Motor neuron (in vitro differentiated cells): ENCODE measurements at places on chromosomes 5 and 9.

DNA sequence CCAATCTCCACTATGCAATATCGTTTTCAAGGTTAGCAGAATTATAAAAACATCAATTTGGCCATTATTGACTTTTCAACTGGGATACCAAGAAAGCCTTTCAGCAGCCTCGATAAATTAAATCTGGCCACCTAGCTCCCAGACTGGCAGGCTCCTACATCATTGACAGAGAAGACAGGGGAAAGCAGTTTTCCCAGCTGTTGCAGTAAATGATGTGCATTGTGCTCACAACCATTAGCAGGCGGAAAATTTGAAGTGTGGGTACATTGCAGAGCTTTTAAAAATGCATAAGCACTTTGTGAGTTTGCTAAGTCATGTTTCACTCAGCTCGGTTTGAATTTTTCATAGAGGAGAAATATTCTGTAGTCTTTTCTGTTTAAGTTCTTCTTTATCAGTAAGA, 297.9 kb downstream of the KCTD16 start:
- ATAC-seq: peak; percentile 52

- no peak for ATAC-seq
Observed at GRCh38 chr5:68148096-68148495, 67.5 kb upstream of the PIK3R1 start.

- ATAC-seq: no peak
Observed at GRCh38 chr5:143220748-143221251, 182.7 kb downstream of the NR3C1 start.

DNA sequence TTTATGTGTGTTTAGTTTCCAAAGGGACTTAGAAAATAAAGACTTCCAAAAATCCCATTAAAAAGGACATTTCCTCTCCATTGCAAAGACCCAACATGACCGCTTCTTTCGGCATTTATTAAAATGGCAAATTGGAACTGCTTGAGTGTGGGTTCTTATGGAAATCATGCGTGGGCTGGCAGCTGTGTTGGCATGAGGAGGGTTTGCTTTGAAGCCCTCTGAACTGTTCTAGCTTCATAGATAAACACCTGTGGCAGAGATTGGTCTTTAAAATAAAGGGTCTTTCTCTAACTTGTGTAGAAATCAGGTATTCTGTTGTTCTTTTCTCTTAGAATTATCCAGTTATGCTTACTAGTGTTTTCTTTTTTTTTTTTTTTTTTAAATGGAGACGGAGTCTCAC, 55.9 kb upstream of the TEX48 start:
- ATAC-seq: no peak

DNA sequence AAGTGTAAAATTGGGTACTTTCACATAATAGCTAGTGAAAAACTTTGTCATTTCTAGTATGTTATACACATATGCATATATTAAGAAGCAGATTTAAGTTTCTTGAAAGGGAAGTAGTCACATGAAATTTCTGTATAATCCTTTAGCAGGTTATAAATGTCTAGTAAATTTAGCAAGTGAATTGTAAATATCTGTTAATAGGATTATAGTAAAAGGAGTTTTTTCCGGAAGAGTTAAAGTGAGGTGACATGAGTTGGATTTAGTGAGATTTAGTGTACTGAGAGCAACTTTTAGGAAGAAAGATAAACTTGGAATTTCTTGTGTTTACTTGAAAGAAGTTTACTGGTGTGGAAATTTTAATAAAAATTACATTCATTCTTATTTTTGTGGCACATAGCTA, 38.4 kb downstream of the SPIN1 start:
- ATAC-seq: no peak

DNA sequence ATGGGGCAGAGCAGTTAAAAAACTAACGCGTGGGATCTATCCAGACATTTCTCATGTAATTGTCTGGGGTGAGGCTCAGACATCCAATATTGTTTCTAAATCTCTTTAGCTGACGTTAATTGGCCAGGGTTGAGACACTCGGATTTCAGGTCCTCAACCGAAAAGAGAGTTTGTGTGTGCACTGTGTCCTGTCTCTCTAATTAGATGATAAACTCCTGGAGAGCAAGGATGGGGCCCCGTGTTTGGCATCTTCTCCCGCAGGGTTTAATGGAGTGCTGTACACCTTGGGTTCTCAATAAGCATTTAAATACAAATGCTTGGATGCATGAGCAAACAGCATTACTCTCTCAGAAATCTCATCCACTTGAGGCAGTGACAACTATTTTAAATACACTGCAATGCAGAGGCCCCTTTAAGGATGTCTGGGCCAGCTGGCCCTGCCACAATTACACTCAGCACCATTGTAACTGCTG, 139.6 kb downstream of the MTX3 start:
- ATAC-seq: peak; percentile 34

DNA sequence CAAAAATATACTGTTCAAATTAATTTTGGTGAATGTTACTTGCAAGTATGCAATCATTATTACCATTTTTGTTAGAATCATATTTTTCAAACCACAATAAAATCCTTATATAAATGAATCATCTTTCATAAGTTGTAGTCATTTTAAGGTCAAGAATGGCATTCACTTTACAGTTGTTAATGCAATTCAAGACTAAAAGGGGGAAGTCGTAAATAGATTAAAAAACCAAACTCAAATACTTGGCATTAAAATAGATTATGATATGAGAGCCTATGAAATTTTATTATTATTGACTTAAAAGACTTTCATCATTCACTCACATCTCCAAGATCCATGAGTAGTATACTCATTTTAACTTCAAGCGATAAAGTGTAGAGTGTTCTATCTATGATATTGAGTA, 11.6 kb downstream of the CDH9 start:
- no peak for ATAC-seq

DNA sequence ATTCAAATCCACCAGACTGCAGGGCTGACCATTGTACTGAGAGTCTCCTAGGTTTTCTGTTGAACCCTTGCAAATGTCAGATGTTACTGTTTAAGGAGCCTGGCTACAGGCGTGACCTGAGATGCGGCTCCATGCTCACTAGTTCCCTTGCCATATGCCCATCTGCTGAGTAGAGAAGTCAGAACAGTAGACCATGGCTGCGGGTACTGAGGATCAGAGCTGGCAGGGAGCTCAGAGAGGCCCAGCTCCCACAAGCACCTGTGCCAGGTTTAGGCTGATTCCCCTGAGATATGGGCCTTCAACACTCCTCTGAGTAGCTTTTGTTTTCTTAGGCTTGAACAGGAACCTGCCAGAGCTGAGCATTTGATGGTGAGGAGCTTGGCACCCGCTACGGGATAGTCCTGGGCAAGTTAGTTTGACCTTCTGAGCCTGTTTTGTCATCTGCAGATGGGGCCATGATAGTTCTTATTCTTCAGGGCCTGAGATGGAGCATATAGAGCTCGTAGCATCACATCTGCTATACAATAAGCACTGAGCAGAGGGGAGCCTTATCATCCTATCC, 83.7 kb downstream of the BOD1 start:
- no peak for ATAC-seq

- peak; percentile 85 for ATAC-seq
Observed at GRCh38 chr9:86732514-86733171, 214.7 kb downstream of the GAS1 start.

DNA sequence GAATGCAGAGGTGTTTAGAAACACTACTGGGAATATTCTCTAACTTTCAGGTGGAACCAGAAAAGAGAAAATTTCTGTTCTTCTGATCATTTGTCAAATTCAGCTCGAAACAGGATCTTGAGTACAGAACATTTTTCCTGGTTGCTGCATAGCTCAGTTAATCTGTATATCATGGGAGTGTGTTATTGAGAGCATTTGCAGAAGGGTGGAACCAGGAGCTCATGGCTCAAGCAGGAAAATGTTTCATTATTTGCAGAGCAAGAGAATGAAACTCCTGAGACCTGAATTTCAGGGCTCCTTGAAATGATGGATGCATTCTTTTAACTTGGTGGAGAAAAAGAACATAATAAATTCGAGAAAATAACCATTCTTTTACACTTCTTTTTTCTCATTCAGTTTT, 97.9 kb downstream of the AOPEP start:
- ATAC-seq: no peak

GRCh38 chr5:172177176-172177575, 10.8 kb downstream of the STK10 start:
- no peak for ATAC-seq

- no peak for ATAC-seq
Observed at GRCh38 chr5:139919308-139919707, 123.7 kb downstream of the PSD2 start.

DNA sequence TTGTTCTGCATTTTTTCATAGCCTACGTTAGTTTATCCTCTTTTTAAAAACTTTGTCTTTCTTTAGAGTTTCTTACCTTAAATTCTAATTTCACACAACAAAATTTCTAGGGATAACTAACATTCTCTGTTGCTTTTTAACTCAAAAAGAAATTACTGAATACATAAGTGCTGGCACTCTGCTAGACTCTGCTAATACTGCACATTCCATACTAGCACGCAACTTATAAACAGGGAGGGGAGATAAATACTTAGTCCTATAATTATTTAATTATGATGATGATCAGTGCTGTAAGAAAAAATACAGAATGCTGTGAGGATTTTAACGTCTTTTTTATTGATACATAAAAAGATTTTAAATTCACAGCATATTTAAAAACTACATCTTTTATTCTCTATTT, 25.1 kb downstream of the RNF145 start:
- peak; percentile 37 for ATAC-seq

- ATAC-seq: peak; percentile 86
Observed at GRCh38 chr9:4850603-4851310, 58.0 kb downstream of the RCL1 start.

- no peak for ATAC-seq
Observed at GRCh38 chr9:123169926-123170325, 98.5 kb downstream of the STRBP start.

GRCh38 chr9:124217836-124218437, 39.8 kb upstream of the NEK6 start:
- ATAC-seq: no peak

GRCh38 chr5:56099346-56099745, 104.6 kb upstream of the IL6ST start:
- ATAC-seq: no peak

DNA sequence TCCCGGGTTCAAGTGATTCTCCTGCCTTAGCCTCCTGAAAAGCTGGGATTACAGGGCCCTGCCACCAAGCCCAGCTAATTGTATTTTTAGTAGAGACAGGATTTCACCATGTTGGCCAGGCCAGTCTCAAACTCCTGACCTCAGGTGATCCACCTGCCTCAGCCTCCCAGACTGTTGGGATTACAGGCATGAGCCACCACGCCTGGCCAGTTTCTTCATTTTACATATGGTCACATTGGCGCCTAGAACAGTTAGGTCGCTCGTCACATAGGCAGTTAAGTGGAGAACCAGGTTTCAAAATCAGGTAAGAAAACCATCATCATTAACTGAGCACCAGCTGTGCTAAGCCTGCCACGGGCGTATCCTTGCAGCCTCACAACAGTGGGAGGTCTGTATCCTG, 36.1 kb downstream of the OLFML2A start:
- no peak for ATAC-seq

DNA sequence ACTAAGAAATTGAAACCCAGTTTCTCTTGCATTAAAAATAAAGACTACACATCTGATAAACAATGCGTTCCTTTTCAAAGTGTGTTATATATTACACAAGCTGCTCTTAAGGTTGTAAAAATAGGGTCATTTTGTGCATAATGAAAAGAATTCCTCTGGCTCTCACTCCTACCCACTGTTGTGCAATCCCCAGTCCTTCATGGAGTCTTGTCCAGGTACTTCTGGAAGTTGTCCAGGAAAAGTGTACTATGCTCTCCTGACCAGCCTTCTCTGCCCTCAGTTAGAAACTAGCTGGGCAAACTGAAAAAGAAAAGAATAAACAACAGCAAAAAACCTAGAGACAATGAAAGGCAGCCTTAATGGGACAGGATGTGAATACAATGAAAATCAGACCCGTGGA, 345.5 kb upstream of the PAPPA start:
- ATAC-seq: no peak

GRCh38 chr5:171162165-171162564, 146.9 kb upstream of the TLX3 start:
- ATAC-seq: no peak

- ATAC-seq: no peak
Observed at GRCh38 chr5:43312699-43313034, 545 bp downstream of the HMGCS1 start.

- ATAC-seq: peak; percentile 82
Observed at GRCh38 chr9:96383165-96383942, at the start of gene SLC35D2. TSS of gene SLC35D2 (minus strand) at chr9:96383711. CDS start at chr9:96383634, 77 bp downstream.

DNA sequence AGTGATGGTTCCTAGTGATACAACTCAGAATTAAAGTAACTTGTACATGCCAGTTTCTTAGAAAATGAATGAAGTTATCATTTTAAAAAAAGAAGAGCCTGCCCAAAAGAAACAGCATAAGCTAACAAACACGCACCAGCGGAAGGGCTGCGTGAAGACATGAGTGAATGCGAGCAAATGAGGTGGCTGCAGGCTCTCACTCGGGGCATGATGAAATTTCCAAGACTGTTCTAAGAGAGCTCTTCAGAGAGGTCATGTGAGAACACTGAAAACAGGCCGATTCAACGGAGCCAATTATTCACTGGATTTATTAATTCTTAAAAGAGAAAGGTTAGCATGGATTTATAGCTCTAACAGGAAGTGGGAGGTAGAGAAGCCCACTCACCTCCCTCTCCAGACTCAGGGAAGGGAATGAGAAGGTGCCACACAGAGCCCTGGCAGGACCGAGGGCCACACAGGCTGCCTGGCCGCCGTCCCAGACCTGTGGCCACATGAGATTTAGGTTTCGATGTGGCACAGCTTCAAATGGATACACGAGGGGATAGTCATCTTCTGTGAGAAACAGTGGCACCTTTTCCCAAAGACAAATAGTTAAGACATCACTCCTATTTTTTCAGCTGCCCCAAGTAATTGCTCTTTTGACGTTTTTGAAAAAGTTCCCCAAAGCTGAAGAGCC, 55.5 kb downstream of the HABP4 start:
- no peak for ATAC-seq

- ATAC-seq: no peak
Observed at GRCh38 chr9:120971938-120972337, 45.3 kb upstream of the TRAF1 start.

- no peak for ATAC-seq
Observed at GRCh38 chr9:116080561-116080960, 73.0 kb upstream of the PAPPA start.

GRCh38 chr9:109107402-109108240, 12.1 kb downstream of the TMEM245 start:
- no peak for ATAC-seq

DNA sequence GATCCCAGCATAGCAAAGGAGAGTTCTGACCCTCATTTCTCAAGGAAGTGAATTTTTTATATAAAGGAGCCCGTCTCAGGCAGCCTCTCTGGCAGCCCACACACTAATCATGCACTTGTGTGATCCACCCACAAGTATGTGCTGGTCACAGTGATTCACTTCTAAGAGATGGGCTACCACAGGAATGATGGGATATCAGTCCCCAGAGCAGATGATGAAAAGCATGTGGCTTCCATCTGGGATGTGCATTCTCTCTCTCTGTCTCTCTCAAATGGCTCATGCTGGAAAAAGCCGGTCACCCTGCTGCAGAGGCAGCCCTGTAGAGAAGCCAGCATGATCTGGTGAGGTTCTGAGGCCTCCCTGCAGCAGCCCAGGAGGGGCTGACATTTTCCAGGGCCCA, 74.2 kb upstream of the ADCY2 start:
- ATAC-seq: peak; percentile 97
